ENCODE measurements at places on chromosomes 7 and 10.

GRCh38 chr7:47430422-47430821 lies 151.5 kb downstream of the TNS3 start:
- no peak for DNase-seq

GRCh38 chr10:4310172-4310571 lies 515.8 kb upstream of the AKR1E2 start:
- no peak for DNase-seq

GRCh38 chr10:34016576-34016975 lies 682.1 kb upstream of the NRP1 start:
- no peak for DNase-seq

- no peak for DNase-seq
Observed at GRCh38 chr7:139855498-139856270, 26.6 kb downstream of the TBXAS1 start.

- no peak for DNase-seq
Observed at GRCh38 chr10:45375716-45376231, 1.8 kb downstream of the ALOX5 start.

- no peak for DNase-seq
Observed at GRCh38 chr7:97116308-97116707, 1.2 kb upstream of the SDHAF3 start.

DNA sequence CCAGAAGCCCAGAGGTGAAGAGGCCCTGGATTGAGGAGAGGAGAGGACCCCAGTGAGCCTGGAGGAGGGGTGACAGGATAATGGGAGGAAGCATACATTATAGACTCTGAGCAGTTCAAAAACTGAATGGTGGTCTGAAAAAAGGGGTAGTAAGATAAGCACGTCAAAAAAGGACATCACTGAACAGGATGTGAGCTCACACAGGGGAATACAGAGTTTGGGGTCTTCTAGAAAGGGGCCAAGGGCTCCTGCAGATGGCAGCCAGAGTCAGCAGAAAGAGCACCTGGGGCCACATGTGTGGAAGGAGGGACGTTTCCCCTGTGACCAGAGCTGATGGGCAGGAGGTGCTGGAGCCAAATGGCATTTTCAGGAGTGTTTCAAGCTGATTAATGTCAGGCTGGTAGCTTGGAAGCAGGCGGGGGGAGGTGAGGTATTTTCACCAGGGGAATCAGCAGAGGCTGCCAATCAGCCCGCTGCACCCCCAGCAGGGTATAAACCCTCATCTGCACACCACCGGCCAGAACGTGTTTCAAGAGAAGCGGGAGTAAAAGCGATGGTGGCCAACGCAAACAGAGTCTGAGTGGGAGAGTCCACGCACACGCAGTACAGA lies 85.8 kb downstream of the TNS3 start:
- no peak for DNase-seq

DNA sequence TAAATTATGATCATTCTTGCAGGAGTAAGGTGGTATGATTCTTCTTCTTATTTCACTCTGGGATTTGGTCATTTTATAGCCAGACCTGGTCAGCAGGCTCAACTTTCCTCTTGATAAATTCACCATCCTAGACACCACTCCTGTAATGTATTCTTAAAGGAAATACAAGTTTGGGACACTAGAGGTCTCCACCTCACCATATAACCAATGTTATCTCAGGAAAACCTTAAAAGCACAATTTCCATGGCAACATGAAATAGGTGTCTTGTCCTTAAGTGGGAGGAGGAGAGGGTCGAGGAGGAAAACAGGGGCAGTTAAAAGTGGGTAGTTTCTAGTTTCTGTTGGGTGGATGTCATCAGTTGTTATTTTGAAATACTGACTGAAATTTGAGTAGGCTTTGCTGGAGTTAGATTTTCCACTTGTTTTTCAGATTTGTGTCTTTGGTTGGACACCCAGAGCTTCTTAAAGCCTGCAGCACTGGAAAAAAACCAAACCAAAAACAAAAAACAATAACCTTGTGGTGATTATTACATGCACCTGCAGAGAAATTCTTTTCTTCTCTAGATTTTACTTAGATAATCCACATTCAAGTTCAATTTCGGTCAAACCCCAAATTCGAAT lies 163.1 kb downstream of the PRKCQ start:
- no peak for DNase-seq

DNA sequence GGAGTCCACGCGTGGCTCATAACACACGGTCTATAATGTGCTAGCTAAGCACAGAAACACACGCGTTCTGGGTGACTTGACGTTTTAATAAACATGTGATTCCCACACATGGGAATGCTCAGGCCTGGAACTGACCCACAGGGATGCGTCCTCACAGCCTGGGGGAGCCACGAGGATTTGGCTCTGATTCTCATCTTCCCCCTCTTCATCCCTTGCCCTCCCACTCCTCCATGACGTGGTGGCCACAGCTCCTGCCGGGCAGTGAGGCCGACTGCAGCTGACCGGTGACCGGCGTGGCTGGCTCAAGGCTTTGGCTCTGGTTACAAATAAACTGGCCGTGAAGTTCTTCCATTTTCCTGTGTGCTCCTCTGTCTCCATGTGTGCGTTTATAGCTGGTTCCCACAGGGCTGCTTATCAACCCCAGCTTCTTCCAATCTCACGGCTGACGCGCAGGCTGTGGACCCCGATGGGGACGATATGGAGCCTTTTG lies 40.9 kb upstream of the KLF6 start:
- DNase-seq = no peak

DNA sequence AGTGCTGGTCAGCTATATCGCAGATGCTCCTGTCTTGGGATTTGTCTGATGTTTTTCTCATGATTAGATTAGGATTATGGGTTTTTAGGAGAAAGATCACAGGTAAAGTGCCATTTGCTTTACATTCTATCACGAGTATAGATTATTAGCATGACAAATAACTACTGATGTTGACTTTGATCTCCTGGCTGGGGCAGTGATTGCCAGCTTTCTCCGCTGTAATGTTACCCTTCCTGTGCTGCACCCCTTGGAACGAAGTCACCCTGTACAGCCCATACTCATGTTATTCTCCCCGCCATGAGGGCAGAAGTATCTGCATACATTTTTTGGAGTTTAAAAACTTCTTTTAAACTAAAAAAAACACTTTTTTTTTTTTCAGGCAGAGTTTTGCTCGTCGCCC lies 10.8 kb upstream of the CLDN4 start:
- DNase-seq = no peak

DNA sequence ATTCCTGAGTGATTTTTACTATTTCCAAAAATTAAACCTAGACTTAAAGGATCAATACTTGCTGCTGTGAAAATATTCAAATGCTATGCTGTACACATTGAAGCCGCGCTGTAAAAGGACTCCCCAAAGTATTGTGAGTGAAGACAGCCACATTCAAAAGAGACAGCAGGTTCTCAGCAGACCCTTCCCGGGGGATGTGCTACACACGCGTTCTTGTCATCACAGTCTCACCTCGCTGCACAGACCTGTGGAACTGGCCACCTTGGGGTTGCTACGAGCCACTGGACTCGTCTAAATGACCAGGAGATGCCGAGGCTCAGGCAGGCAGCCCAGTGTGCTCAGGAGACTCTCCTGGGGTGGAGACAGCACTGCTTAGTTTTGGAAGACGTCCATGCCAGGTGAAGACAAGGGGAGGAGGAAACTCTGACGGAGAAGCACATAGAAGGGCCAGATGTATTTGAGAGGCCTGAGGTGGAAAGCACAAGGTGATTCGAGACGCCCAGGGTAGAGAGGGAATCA lies 367.7 kb upstream of the SHH start:
- DNase-seq = no peak

DNA sequence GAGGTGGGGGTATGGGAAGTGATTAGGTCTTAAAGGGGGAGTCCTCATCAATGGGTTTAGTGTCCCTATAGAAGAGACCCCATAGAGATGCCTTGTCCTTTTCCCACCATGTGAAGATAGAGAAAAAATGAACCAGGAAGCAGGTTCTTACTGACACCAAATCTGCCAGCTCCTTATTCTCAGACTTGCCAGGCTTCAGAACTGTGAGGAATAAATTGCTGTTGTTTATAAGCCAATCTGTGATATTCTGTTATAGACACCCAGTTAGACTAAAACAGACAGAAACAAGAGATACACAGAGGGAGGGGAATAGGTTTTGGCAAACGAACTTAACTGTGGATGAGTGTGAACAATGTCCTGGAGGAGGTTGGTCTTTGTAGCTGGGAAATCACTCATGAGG lies 381.4 kb downstream of the ADRA2A start:
- no peak for DNase-seq

DNA sequence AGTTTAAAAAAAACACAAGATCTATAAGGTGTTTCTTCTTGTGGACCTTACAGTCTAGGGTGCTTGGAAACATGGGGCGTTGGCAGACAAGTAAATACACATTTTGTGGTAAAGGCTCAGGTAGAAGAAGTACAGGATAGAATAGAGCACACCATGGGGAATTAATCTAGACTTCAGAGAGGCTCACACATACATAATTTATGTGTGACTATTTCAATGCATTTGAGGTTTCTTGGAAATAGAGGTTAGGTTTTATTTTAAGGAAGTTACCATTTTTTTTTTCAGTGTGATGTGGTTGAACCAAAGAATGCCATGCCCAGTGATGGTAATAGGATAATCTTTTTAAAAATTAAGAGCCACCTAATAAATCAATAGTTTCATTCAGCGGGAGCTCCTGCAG lies 12.8 kb downstream of the CFTR start:
- no peak for DNase-seq

DNA sequence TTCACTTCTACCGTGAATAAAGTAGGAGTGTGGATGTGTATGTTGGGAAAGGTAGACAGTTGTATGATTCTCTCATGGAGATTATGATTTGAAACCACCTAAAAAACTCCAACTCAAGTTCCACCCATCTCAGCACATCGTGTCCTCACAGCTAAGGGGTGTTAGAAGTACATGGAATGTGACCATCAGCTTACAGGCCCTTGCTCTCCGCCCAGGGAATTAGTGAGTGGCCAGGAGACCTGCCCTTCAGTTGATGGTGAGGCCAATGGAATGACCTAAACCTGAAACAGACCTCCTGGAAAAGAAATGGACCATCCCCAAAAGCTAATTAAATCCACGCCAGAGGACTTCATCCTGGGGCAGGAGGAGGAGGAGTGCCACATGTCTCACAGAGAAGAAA lies 2.1 kb upstream of the WNT2 start:
- no peak for DNase-seq

DNA sequence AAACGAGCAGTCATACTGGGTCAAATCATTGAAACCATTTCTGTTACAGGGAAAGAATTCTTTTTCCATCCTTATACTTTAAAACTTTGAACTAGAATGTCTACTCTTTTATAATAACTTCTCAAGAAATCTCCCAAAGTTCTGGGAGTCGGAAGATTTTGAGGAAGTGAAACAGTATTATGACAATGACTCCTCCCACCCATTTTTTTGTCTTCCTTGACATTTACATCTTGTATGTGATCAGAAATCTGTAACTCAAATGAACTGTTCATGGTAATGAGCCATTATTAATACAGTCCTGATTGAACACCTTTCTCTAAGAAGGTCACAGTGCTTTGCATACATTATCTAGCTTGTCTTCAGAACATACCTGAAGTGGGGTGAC lies 227.4 kb downstream of the CELF2 start:
- no peak for DNase-seq

DNA sequence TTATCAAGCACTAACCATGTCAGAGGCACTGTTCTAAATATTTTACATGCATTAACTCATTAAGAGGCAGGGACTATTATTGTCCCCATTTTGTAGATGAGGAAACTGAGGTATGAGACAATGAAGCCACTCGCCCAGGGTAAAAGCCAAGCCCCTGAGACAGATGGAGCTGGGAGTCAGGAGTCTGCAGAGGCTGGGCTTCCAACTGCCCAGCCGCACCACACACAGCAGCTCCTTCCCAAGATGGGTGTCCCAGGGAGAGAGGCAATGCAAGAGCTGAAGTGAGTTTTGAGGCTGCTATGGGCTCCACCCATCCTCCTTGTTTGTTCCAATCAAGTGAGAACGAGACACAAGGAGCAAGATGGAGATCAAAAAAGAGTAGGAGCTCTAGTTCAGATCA lies 244.2 kb downstream of the KCNMA1 start:
- DNase-seq = no peak

DNA sequence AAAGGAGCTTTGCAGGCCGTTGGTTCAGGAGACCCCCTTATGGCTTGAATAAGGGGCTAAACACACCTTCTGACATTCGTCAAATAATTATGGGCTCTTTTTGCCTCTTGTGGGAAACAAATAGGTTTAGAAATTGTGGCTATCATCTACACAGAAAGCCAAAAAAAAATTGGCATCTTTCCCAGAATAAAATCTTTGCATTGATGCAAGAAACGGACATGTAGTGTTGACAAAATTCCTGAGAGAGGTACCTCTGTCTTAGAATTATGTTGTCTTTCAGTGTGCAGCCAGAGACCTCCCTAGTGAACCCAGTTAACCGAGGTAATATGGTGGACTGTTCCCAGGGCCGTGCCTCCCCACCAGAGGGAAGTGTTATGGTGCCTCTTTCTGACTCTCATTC lies 283.9 kb downstream of the SDHAF3 start:
- no peak for DNase-seq

DNA sequence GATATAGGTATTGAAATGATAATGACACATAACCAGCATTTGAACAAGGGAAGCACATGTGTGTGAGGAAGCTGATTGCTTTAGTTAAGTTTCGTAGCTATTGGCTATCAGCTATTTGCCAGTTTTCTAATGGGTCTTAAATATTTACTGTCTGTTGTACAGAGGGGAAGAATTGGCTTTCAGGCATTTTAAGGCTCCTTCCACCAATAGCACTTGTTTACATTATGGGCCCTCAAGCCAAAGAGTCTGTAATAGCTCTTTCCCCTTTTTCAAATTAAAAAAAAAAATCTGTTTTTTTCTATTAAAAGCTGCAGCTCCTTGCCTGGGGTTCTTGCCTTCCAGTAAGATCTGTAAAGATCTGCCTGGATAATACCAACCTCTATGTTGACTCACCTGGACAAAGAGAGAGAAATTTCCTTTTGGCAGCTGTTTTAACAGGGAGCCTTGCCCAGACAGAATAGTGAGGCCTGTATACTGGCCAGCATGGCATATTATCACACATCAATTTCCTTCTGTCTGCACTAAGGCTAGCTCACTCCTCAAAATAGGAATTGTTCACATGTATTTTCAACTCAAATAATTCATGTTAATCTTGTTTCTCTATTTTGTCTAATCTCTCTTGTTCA lies 104.7 kb upstream of the LRGUK start:
- no peak for DNase-seq

GRCh38 chr10:124138883-124139348 lies 45.5 kb upstream of the CHST15 start:
- DNase-seq = no peak

GRCh38 chr10:10333622-10334021 lies 684.0 kb upstream of the CELF2 start:
- no peak for DNase-seq

GRCh38 chr10:20485554-20485953 lies 411.6 kb downstream of the NEBL start:
- no peak for DNase-seq

GRCh38 chr7:6530626-6531491 lies 20.4 kb downstream of the GRID2IP start:
- DNase-seq = no peak

GRCh38 chr10:82811621-82812020 lies 936.6 kb downstream of the NRG3 start:
- no peak for DNase-seq

DNA sequence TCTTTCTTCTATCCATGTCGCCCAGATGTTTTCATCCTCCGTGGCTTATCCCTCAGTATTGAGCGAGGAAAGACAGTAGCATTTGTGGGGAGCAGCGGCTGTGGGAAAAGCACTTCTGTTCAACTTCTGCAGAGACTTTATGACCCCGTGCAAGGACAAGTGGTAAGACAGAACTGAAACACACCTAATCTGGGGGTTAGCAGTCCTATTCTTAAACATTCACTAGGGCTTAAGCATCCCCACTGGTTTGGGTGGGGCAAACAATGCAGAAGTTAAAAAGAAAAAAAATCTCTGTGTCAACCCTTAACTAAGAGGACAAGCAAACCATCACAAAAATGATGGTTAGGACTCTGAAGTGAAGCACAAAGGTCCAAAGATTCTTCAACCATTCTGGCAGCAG lies 43.8 kb downstream of the SP8 start:
- DNase-seq = no peak

All from esophagus squamous epithelium (tissue), 5 donors.